GM03348 (cell line): ENCODE measurements at places on chromosomes 12 and 14.

DNA sequence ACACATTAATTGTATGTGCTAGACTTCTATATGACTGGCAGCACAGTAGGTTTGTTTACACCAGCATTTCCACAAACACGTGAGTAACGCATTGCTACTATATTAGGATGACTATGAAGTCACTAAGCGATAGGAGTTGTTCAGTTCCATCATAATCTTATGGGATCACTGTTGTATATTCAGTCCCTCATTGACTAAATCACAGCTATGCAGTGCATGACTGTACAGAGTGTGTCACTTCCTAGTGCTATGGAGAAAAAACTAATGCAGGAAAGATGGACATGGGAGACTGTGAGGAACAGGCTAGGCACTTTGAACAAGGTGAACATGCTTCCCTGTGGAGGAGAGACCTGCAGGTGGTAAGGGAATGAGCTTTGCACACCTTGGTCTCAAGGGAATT, 259.8 kb downstream of the NUAK1 start:
- DNase-seq: no peak

DNA sequence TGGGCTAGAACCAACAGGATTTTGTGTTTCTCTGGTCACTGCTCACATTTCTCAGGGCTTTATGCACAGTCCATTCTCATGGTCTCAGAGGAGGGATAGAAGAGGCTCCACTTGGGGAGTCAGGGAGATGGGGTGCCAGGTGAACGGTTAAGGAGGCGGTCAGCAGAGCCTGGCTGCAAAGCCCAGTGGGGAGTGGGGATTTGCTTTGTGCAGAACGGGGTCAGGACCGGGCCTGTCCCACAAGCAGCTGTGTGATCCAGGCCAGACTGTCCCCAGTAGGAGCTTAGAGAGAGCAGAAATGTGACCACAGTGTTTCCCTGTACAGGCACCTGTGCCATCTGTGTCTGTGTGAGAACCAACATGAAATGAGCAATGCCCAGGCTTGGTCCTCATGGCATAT, 4.1 kb downstream of the CMTM5 start:
- no peak for DNase-seq

- DNase-seq: no peak
Observed at GRCh38 chr12:39931857-39932256, 174.0 kb downstream of the SLC2A13 start.

- DNase-seq: no peak
Observed at GRCh38 chr14:104881369-104881979, 16.4 kb downstream of the CEP170B start.

DNA sequence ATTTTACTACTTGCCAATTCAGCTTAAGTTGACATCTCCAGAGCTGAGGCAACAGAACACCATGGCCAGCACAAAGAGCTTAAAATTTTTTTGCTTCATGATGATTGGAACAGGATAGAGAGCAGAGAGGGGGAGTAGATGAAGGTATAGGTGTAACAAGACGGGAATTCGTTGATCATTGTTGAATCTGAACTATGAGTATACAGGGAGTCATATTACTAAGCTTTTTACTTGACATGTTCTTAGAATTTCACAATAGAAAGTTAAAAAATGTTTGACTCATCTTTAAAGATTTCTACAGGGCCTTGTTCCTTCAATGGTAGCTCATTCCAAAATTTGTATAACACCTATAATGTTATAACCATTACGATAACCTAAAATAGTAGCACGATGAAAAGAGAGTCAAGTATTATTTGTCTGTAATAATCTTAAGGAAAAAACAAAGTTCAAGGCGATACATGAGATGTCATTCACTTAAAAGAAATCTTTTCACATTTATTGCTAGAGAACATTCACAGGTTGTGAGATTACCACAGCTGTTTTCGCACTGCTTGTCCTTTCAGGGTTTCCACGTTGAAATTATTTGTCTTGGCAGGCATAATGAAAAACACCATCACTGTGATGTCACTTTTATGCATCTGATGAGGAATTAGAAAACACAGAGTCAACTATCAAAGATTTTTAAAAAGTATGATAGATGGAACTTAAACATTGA, 33.9 kb downstream of the SPX start:
- no peak for DNase-seq

GRCh38 chr12:48765753-48766162, 23.1 kb downstream of the ADCY6 start:
- DNase-seq: no peak

DNA sequence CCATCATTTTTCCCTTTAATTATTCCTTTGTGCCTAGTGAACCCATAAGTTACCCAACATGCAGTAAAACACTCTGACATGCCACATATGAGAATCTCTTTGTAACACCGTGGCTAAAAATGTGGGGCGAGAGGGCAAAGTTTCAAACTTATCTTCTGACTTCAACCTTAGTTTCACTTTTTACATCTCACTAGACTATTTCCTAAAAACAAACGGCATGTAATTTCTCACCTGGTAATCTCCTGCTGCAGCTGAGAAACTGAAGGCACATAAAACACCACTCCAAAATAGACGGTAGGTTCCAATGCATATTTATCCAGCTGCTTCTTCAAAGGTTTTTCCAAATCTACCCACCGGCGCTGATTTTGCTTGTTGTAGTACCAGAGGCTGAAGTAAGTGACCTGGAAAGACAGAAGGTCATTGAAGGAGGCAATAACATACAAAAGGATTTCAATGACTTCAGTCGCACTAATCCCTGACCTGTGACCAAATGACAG, 37.9 kb downstream of the PTPN21 start:
- DNase-seq: no peak

DNA sequence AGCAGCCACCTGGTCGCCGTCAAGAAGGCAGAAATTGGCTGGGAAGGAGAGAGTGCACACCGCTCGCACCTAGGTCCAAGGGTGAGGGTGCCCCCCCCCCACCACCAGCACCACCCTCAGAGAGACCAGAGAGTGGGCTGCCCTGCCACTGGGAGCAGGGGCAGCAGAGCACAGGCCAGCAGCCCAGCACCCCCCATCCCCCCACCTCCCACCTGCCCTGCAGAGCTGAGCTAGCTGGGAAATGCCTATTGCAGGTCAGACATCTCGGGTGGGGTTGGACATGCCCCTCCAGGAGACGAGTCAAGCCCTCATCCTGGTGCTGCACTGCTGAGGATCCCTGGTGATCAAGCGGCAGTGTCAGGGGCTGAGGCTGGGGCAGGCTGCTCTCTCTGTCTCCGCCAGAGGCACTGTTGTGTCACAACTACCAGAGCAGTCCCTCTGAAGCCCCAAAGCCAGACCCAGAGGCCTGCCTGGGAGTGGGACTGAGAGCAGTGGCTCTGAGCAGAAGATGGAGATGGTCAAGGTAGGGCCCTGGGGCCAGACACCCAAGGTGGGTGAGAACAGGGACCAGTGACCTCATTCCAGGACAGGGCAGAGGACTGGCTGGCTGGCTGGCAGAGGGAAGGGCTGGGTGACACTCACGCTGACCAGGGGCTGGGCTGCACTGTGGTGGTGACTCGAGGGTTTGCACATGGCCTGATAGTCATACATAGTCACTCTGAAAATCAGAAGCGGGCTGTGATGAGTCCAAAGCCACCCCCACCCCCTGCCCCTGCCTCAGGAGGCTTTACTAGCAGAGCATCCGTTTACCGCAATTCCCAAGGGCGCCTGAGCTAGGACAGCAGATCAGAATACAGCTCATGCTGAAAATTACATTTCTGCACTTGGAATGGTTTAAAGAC, 19.7 kb upstream of the LRTM2 start:
- DNase-seq: peak; percentile 71

GRCh38 chr12:80198782-80199337, 99.5 kb downstream of the OTOGL start:
- DNase-seq: no peak

DNA sequence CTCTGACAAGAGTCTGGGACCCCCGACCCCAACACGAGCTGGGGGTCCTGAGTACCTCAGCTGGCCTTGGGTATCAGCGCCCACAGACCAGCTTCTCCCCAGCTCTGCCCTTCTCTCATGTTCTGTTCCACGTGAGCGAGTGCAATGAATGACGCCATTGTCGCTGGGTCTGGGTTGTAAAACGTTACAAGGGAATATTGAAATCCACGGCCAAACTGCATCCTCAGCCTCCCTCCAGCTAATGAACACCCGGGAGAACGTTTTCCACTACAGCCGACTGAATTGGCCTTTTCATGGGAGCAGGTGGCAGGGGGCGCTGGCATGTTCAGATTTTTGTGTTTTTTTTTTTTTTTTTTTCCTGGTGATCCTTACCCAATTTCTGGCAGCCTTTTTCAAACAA, 34.7 kb downstream of the TBX5 start:
- no peak for DNase-seq

GRCh38 chr12:14072987-14073386, 91.6 kb upstream of the GRIN2B start:
- DNase-seq: no peak

DNA sequence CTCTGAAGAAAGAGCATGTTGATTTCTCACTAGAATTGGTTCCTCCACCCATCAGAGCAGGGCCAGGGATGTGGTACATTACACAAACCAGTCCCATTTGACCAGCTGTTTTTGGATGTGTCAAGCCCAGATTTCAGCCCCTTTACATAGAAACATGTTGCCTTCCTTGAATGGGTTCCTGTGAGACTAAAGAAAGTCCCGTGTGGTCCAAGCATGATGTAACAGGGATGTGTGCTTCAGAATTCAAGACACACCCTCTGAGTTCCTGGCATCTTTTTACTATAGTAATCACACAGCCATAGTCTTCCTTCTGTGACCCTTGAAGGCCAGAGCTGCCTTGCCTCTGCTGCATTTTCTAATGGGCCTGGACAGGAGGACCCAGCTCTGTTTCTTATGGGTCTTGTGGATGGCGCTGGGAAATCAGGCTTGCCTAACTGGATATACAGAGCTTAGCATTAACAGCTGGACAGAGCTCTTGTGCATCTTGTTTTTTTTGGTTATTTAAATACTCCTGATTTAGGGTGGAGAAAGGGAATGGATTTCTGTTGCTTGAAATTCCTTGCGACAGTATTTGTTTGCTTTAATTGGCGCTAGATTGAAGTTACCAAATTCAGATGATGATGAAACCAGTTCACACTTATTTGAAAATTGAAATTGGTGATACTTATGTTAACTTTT, 341.0 kb downstream of the ZFP36L1 start:
- peak; percentile 55 for DNase-seq

DNA sequence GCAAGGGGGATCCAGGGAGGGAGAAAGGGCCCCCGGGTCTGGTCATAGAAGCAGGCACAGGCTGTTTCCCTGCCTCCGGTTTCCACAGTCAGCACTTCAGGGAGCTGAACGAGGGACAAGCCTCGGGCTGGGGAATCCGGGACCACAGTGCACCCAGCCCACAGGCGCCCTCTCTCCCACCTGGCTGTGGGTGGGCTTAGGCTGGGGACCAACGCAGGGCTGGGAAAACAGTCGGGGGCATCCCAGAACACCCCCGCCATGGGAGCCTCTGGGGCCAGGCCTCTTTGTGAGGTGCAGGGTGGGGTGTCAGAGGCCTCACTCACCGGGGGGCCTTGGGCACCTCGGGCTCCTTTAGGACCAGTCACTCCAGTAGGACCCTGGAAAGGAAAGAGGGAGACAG, 16.3 kb downstream of the TMEM106C start:
- DNase-seq: no peak

DNA sequence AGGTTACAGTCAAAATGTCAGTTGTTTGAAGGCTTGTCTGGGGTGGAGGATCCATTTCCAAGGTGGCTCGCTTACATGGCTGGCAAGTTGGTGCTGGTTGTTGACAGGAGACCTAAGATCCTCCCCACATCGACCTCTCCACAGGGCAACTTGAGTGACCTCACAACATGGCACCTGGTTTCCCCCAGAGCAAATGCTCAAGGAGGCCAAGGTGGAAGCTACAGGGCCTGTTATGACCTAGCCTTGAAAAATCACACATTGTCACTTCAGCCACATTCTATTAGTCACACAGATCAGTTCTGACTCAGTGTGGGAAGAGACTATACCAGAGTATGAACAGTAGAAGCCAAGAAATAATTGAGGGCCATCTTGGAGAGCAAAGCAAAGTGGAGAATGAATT, 11.3 kb upstream of the GNG2 start:
- no peak for DNase-seq

- no peak for DNase-seq
Observed at GRCh38 chr12:67428431-67428830, 159.3 kb downstream of the CAND1 start.

- no peak for DNase-seq
Observed at GRCh38 chr14:51527073-51527472, 124.6 kb upstream of the FRMD6 start.

GRCh38 chr14:64937171-64937820, 5.2 kb downstream of the GPX2 start:
- no peak for DNase-seq

DNA sequence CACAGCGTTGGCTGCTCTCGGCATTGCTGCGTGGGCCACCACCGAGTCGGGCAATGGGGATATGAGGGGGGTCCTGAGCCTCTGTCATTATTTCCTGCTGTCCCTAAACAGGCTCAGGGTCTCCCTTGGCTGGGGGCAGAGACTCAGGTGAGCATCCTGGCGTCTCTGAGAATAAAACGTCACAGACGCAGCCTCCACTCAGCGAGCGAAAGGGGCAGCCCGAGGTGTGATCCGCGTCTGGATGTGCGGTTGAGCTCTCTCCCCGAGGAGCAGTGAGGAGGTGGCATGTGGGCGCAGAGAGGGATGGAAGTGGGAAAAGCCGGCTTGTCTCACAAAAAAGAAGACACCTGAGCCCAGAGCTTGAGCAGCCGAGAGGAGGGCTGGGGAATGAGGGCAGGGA, 62.6 kb downstream of the GALNT9 start:
- DNase-seq: no peak

- DNase-seq: peak; percentile 67
Observed at GRCh38 chr14:92647797-92648279, 100.6 kb downstream of the LGMN start.

DNA sequence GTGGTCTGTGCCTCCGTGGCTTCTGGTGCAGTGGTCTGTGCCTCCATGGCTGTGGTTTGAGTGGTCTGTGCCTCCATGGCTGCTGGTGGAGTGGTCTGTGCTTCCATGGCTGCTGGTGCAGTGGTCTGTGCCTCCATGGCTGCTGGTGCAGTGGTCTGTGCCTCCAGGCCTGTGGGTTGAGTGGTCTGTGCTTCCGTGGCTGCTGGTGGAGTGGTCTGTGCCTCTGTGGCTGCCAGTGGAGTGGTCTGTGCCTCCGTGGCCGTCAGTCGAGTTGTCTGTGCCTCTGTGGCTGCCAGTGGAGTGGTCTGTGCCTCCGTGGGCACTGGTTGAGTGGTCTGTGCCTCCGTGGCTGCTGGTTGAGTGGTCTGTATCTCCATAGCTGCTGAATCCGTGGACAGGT, 10.1 kb downstream of the SELPLG start:
- no peak for DNase-seq

DNA sequence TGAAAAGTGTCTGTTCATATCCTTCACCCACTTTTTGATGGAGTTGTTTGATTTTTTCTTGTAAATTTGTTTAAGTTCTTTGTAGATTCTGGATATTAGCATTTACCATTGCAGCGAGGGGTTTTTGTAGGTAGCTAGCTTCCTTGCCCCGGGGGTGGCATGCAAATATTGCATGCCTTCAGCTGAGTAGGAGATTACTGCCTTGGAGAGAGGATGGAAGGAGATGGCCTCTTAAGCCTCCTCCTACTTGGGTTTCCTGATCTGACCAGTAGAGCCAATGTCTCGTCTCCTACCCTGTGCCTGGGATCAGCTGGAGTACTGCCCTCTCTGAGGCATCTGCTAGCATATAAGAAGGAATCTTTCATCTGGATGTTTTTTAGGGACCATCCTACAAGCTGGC, 134.4 kb upstream of the CCND2 start:
- no peak for DNase-seq

- no peak for DNase-seq
Observed at GRCh38 chr14:66601932-66602578, 94.1 kb downstream of the GPHN start.
